ENCODE measurements at places on chromosomes 11 and 22. TPM values are rescaled to one million over a fixed set of nuclear protein-coding genes. Genes with fewer than 3 reads are reported as not detected.

The KRTAP5-9 gene
- total RNA-seq, result not detected

The PGA5 gene
- total RNA-seq, result not detected

The INTS4 gene
- total RNA-seq, result 18.5 TPM

The SCT gene
- total RNA-seq, result not detected

The PHLDA2 gene
- 128 TPM for total RNA-seq

The TMPRSS13 gene
- not detected for total RNA-seq

The C11orf16 gene
- total RNA-seq, result not detected

The GPR83 gene
- not detected for total RNA-seq

The MCHR1 gene
- total RNA-seq, result not detected

The CASP1 gene
- total RNA-seq, result 0.20 TPM

The TTC9C gene
- 30.7 TPM for total RNA-seq

The OR4C6 gene
- not detected for total RNA-seq

Data from A549 treated with GW870086 at 1 μM for 4 hours (cell line).